Kidney epithelial cell (primary cell): ENCODE measurements at places on chromosomes 3 and 15. TPM values are rescaled to one million over a fixed set of nuclear protein-coding genes. Genes with fewer than 3 reads are reported as not detected.

The TMEM266 gene
- 0.21 and 0.27 TPM in 2 replicates for total RNA-seq

The CLDN11 gene
- total RNA-seq, result 2.5 and 2.7 TPM in 2 replicates

The PIF1 gene
- 1.9 and 2.3 TPM in 2 replicates for total RNA-seq

The APOD gene
- not detected in 2 replicates for total RNA-seq

The GOLGA6L6 gene
- not detected in 2 replicates for total RNA-seq

The IL17RD gene
- 25.7 and 28.7 TPM in 2 replicates for total RNA-seq

The SCAANT1 gene
- not detected in 2 replicates for total RNA-seq

The EBLN2 gene
- 1.1 and 3.1 TPM in 2 replicates for total RNA-seq

The OR5AC2 gene
- not detected in 2 replicates for total RNA-seq

The MUC13 gene
- total RNA-seq, result not detected in 2 replicates

The CHRFAM7A gene
- 1.1 and 8.5 TPM in 2 replicates for total RNA-seq

The ALDH1L1 gene
- 1.0 and 1.2 TPM in 2 replicates for total RNA-seq

The EHHADH gene
- total RNA-seq, result 5.9 and 9.0 TPM in 2 replicates

The RAB8B gene
- total RNA-seq, result 21.5 and 28.9 TPM in 2 replicates

The CPB1 gene
- not detected in 2 replicates for total RNA-seq

The COPS2 gene
- total RNA-seq, result 35.7 and 46.1 TPM in 2 replicates

The SPATA12 gene
- total RNA-seq, result 0.38 and 0.48 TPM in 2 replicates

The GOLGA8G gene
- total RNA-seq, result not detected in 2 replicates

The STAB1 gene
- total RNA-seq, result 0.42 and 1.1 TPM in 2 replicates

The GOLIM4 gene
- 27.2 and 27.9 TPM in 2 replicates for total RNA-seq

The LXN gene
- 4.0 and 4.9 TPM in 2 replicates for total RNA-seq

The SMCO1 gene
- total RNA-seq, result not detected in 2 replicates

The SOX14 gene
- total RNA-seq, result not detected in 2 replicates

The IL20RB gene
- total RNA-seq, result 0.58 and 0.89 TPM in 2 replicates

The TNNC1 gene
- total RNA-seq, result 1.4 and 5.7 TPM in 2 replicates

The SAMMSON gene
- not detected in 2 replicates for total RNA-seq

The CERS3 gene
- not detected in 2 replicates for total RNA-seq

The CCDC39 gene
- 0.07 and 0.13 TPM in 2 replicates for total RNA-seq

The CCR8 gene
- total RNA-seq, result not detected in 2 replicates

The U2SURP gene
- 56.1 and 60.6 TPM in 2 replicates for total RNA-seq

The MAGEL2 gene
- total RNA-seq, result 0.88 and 1.4 TPM in 2 replicates

The FSD2 gene
- total RNA-seq, result 0.13 TPM in 1 of 2 replicates, not detected in the other

The ATP13A5 gene
- not detected in 2 replicates for total RNA-seq

The RASL12 gene
- total RNA-seq, result 0.92 TPM in 1 of 2 replicates, not detected in the other
